Effector memory CD4-positive, alpha-beta T cell (primary cell): ENCODE measurements at places on chromosomes 1 and 21.

DNA sequence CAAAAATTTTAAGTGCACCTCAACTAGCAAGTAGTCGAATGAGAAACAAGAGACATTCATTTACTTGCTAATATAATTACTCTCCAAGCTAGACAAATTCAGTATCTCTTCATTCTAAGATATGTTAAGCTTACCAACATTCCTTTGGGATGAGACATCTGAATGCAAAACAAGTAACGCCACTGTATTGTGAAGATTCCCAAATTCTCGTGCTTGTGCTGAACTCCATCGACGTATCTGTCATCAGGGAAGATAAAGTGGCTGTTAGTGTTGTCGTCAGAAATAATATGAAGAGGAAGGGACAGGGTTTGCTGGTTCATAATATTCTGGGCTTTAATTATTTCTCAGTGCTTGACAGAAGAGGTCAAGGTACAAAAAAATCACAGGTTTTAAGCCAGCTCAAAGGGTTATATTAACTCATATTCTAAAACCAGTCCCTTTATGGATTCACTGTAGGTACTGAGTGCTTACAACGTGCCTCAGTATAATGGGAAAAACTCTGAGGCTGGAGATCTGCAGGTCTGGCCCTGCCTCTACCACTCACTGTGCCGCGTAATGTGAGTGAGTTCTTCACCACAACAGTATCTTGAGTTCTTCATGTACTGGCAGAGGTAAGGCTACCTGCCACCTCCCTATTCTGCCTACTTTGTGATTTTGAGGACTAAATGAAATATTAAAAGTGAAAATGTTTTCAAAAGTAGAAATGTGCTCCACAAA is 42.0 kb downstream of the PCSK9 start:
- DNase-seq: no peak

GRCh38 chr1:17156108-17156507 is 36.9 kb upstream of the PADI2 start:
- DNase-seq: no peak

GRCh38 chr1:51936531-51936930 is 54.0 kb downstream of the RAB3B start:
- DNase-seq: no peak

DNA sequence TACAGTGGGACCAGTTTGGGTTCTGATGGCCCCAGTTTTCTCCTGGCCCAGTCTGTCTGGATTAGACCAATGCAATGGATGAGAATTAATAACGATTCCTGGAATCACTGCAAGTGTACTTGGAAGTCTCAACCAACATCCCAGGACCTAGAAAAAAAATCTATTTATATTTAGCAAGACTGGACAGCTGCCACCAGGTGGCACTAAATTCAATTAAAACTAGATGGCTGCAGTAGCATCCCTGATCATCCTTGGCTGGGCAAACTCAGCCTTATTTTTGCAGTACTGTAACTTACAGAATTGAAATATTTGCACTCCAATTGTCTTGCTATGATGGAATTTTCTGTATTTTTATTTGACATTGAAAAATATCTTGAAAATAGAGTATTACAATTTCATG is 165.7 kb downstream of the NCAM2 start:
- DNase-seq: no peak

DNA sequence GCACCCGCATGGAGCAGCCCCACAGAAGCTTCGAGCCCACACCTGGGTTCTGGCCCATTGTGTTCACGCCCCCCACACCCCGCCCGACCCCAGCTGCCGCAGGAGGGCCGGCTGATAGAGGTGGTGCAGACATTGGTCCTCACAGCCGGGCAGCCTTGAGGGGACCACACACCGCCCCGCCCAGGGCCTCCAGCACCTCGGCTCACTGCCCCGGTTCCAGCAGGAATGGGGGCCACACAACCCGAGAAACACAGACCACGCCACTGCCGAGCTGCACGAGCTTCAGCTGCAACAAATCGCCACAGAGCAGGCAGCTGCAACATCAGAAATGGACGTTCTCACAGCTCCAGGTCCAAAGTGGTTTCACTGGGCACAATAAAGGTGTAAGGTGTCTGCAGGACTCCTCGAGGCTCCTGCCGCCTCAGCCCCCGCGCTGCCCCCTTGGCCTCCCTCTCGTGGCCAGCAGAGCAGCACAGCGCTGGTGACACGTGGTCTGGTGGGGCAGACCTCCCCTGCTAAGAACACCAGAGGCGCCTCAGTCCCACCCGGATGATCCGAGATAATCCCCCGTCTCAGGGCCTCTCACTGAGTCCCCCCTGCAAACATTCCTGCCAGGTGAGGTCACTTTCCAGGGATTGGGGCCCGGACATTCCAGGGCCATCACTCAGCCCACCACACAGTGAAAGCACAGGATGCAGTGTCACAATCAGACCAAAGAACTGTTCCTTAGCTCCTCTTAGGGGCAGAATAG is 62.3 kb upstream of the ADARB1 start:
- DNase-seq: no peak

GRCh38 chr1:211606332-211606913 is 27.5 kb upstream of the SLC30A1 start:
- no peak for DNase-seq

DNA sequence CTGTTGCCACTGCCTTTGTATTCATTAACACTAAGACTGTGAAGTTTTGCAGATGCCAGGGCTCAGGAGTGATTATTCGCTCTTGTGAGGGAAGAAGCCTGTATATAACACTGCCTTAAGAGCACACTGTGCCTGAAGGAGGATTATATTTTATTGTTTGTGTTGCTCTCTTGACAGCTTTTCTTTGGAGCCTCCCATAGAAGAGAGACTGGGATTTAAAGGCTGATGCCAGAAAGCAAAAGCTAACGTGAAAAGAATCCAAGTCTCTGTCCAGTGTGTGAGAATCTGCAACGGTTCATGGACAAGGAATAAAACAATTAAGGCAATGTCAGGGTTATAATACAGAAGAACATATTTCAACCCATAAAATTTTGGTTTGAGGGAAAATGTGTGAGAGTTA is 316.8 kb downstream of the NFIA start:
- DNase-seq: no peak

DNA sequence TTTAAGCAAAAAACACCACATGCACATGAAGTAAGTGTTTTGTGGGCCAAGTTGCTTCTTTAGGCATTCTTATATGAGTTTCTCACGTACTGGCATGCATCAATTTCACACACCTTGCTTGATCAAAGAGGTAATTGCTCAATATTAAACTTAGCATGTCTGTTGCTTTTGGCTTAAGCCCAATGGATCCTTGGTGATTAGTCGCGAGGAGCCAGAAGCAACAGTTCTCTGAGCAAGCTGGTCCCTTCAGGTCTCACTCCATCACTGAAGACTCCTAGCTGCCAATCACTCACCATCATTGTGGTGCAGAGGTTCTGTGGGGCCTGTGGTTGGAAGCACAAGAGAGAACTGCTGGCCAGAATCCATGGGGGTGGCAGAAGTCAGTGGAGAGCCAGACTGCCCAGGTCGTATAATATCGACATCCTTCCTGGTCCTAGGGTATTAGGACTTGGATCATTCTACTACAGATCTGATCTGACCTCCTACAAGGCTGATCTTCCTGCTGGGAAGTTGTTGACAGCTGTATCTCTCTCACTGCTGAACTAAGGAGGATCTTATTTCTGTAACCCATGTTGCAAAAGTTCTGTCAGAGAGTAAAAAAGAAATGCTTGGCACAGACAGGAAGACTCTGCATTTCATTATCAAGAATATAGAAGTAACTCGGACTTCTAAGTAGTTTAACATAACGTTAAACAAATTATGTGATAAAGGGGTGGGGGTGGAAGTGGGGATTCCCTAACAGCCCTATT is 140.5 kb downstream of the NTPCR start:
- no peak for DNase-seq

DNA sequence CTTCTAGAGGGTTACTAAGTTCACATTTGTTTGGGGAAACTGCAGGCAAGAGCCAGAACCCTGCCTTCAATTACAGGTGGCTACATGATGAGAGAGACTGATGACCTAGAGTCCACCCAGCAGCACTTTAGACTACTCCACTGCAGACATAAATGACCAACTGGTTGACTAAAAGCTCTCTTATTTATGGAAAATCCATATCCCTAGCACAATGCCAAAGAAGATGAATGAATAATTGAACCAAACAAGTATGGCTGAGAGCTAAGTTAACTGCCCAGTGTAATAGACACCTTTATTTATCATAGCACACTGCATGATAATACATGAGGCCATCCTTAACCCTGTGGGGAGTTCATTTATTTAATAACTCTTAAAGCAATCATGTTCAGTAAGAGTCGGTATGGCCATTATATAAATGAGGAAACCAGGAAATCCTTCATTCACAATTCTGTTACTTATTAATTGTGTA is 60.4 kb downstream of the IL12RB2 start:
- DNase-seq: no peak

DNA sequence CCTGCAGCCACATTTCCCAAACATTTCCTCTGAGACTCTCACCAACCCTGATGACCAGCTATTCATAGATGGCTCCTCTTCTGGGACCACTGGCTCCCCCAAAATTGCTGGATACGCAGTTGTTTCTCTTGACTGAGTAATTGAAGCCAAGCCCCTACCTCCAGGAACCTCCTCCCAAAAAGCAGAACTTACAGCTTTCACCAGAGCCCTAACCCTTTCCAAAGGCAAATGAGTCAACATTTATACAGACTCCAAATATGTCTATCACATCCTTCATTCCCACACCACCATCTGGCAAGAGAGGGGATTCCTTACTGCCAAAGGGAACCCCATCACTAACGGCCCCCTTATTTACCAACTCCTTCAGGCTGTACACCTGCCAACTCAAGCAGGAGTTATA is 20.3 kb upstream of the CA6 start:
- no peak for DNase-seq

- no peak for DNase-seq
These were observed 20.9 kb upstream of the LY9 start for GRCh38 chr1:160774886-160775719.

- DNase-seq: no peak
These were observed 3.7 kb downstream of the CHD1L start for GRCh38 chr1:147246044-147246690.

GRCh38 chr1:41850029-41850428 is 68.7 kb downstream of the HIVEP3 start:
- DNase-seq: no peak

DNA sequence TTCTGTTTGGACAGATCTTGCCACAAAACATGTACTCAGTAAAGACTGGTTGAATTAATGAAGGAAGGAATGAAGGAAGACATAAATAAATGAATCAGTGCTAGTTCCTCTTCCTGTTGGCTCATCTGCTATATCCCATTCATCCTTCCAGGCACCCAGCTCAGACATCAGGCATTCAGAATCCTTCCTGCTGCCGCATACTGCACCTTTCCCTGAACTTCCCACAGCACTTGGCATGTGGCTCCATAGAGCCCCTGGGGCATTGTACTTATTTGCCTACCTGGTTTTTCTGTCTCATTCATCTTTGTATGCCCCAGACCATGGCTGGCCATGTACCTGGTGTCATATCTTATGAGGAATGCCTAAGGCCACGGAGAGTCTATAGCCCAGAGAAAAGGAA is 34.4 kb upstream of the ZNF648 start:
- no peak for DNase-seq

GRCh38 chr1:18643154-18644012 is 12.7 kb downstream of the PAX7 start:
- no peak for DNase-seq

DNA sequence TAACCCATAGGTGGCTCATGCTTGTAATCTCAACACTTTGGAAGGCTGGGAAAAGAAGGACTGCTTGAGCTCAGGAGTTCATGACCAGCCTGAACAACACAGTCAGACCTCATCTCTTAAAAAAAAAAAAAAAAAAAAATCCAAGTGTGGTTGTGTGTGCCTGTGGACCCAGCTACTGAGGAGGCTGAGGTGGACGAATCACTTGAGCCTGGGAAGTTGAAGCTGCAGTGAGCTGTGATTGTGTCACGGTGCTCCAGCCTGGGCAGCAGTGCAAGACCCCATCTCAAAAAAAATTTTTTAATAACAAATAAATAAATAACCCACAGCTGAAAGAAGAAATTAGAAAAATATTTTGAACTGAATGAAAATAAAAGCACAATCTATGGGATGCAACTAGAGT is 13.8 kb downstream of the INTS7 start:
- no peak for DNase-seq

DNA sequence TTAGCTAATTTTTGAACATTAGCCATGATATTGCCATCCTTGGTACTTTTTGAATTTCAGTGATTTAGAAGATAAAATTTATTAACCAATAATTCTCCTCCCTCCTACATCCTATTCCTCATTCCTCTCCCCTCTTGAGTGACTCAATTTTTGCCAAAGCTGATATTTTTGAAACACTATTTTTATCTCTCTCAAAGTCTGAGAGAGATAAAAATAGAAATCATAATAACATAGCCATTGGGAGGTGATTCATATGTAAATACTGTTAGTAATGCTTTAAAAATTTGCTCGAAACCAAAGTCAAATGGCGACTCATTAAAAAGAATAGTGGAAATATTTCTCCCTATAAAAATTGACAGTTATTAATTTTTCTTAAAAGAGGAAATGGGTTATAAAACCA is 97.4 kb downstream of the PATJ start:
- DNase-seq: no peak

- DNase-seq: no peak
These were observed 251.1 kb downstream of the CAMTA1 start for GRCh38 chr1:7036386-7036785.

DNA sequence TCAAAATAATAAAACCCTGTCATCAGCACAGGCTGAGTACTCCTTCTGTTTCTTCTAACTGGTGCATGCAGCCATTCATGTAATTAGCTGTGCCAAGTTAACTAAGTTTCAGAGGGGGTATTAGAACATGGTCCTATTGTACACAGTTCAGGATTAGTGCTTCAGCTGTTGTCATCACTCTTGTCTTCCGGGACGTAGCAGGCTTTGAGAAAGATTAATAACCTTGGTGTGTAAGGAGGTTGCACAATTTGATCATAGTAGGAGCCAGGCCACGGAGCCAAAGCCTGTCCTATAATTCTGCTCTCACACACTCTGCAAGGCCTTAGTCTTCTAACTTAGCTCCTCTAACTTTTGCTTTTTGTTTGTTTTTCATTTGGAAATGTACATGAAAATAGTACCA is 44.7 kb downstream of the PTGFRN start:
- no peak for DNase-seq

DNA sequence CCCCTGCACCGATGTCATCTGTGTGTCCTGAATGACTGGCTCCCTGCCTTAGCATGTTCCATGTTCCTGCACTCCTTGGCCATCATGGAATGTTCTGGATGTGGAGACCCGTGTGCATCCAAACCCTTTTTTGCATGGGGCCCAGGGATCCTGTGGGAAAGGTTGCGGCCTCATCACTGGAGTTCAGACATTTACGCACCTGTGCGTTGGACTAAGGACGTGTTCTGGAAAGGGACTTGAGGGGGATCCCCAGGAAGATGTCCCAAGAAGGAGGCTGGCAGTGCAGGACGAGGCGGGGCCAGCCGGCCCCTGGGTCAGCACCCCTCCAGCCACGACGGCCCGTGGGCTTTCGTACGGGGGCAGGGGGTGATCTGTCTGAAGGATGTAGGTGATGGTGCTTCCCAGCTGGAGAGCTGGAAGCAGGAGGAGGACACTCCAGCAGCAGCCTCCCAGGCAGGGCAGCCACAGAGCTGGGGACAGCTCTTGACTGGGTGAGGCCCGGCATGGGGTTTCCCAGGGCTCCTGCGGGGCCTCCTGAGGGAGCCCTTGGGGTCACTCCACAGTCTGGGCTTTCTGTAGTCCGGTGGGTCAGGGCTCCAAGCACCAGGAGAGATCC is 67.2 kb downstream of the SCCPDH start:
- no peak for DNase-seq

- DNase-seq: no peak
These were observed 12.0 kb downstream of the OR2M4 start for GRCh38 chr1:248243204-248243603.
